ENCODE measurements at places on chromosomes 1 and 21.

GRCh38 chr21:15192243-15192642, 127.4 kb upstream of the NRIP1 start:
- DNase-seq, result no peak

- DNase-seq, result no peak
These were observed 59.2 kb downstream of the PBX1 start for GRCh38 chr1:164618202-164618564.

GRCh38 chr1:98157524-98158313, 236.9 kb upstream of the DPYD start:
- DNase-seq, result no peak

GRCh38 chr1:101216623-101217022, 20.2 kb upstream of the S1PR1 start:
- DNase-seq, result no peak

DNA sequence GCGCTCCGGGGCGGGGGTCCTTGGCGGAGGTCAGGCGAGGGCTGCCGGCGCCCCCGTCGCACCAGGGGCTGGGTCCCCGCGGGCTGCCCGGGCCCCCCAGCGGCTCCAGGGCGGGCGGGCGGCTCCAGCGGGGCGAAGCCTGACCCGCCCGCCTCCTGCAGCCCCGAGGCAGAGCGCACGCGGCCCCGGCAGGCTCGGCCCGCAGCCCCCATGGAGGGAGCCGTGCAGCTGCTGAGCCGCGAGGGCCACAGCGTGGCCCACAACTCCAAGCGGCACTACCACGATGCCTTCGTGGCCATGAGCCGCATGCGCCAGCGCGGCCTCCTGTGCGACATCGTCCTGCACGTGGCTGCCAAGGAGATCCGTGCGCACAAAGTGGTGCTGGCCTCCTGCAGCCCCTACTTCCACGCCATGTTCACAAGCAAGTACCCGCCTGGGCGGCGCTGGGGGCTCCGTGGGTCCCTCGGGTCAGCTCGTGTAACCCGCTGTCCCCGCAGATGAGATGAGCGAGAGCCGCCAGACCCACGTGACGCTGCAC, 817 bp downstream of the KLHL17 start:
- DNase-seq, result no peak

- DNase-seq, result no peak
These were observed 49.0 kb downstream of the LRRC53 start for GRCh38 chr1:74463333-74463988.

- no peak for DNase-seq
These were observed 104.5 kb upstream of the PDE4B start for GRCh38 chr1:65688215-65688566.

DNA sequence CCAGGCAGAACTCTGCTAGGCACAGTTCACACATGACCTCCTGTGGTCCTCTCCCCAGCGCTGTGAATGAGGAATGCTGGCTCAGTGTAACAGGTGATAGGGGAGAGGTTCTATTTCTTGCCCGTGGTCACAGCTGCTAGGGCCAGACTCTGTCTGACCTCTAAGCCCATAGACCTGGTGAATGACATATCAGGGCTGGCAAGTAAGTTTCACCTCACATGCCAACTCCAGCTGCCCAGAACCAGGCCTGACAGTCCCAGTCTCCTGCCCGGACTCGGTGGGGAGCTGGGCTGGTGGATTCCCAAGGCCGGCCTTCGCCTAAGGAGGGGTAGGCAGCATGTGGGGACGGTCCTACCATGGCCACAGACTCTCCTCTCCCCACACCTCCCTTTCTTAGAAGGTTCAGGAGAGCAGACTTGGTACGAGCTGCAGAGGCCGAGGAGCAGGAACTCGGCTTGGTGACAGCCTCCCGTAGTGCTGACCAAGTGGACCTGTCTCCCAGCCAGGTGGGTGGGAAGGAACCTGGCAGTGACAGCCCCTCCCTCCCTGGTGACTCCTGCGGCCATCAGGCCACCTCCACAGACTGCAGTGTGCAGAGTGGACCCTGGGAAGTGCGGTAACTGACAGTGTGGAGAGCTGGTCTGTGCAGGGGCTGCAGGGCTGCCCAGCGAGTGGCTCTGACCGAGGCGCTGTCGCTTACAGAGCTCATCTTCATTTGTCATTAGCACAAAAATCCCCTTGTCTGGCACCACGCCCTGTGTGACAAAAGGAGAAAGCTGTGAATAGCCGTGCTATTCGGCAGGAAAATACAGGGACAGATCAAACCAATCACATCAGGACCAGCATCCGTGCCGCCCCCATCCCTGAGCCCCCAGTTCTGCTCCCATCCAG, 74.6 kb downstream of the SCCPDH start:
- no peak for DNase-seq

GRCh38 chr1:33586795-33587194, 114.3 kb downstream of the ZSCAN20 start:
- no peak for DNase-seq

DNA sequence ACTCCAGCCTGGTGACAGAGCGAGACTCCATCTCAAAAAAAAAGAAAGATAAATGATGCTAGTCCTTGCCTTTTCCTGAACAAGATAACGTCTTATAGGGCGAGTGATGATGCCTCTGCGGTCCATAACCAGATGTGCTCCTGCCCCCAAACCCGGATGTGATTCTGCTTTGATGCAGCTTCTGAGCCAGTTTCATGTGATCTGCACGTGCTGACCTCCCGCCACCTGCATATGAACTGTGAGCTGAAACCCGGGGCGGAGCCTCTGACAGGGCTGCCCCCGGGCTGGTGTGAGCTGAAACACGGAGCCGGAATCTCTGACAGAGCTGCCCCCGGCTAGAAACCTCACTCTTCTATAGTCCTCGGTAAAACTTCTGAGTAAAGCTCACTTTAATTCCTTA, 1.3 kb downstream of the KRTAP12-4 start:
- no peak for DNase-seq

- no peak for DNase-seq
These were observed 152.9 kb downstream of the ZBTB18 start for GRCh38 chr1:244204004-244204403.

GRCh38 chr1:207401578-207401977, 52.5 kb upstream of the CR2 start:
- no peak for DNase-seq

DNA sequence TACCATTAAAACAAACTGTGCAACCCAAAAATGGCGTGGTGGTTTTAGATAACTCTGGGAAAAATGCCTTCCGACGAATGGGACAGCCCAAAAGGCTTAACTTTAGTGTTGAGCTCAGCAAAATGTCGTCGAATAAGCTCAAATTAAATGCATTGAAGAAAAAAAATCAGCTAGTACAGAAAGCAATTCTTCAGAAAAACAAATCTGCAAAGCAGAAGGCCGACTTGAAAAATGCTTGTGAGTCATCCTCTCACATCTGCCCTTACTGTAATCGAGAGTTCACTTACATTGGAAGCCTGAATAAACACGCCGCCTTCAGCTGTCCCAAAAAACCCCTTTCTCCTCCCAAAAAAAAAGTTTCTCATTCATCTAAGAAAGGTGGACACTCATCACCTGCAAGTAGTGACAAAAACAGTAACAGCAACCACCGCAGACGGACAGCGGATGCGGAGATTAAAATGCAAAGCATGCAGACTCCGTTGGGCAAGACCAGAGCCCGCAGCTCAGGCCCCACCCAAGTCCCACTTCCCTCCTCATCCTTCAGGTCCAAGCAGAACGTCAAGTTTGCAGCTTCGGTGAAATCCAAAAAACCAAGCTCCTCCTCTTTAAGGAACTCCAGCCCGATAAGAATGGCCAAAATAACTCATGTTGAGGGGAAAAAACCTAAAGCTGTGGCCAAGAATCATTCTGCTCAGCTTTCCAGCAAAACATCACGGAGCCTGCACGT, 82.1 kb downstream of the PRDM2 start:
- no peak for DNase-seq

GRCh38 chr1:7401814-7402547, 369.1 kb upstream of the VAMP3 start:
- no peak for DNase-seq

DNA sequence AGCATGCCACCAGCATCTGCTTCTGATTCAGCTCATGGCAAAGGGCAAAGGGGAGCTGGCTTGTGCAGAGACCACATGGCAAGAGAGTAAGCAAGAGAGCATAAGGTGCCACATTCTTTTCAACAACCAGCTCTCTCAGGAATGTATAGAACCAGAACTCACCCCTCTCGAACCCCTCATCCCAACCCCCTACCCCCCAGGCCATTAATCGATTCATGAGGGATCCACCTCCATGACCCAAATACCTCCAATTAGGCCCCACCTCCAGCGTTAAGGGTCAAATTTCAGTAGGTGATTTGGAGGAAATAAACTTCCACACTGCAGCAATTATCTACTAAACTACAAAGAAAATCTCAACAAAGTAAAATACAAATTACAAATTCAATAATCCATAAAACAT, 32.2 kb upstream of the LRRC7 start:
- DNase-seq, result no peak

DNA sequence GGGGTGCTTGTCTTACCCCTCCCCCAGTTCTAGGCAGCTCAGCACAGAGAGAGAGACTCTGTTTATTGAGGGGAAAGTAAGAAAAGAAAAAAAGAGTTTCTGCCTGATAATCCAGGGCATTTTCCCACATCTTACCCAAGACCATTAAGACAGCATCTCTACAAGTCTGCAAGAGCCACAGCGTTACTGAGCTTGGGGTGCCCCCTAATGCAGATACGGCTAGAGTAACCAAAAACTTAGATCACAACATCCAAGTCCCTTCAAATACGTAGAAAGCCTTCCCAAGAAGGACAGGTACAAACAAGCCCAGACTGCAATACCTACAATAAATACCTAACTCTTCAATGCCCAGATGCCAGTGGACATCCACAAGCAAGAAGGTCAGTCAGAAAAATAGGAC, 6.2 kb upstream of the TEX50 start:
- DNase-seq, result no peak

DNA sequence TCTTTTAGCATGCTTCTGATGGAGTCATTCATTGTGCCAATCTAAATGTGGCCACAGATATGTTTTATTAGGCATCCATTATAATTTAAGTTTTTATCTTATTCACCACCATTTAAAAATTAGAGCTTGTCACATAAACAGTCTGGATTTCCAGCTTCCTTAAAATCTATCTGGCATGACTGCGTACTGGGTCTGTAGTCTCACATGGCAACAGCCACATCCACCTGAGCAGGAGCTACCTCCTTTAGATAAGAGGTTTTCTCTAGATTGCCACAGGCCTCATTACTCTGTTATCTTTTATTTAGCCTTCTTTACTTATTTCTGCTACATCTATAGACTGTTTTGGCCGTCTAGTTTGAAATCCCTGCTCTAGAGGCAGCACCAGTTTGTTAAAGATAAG, 29.1 kb downstream of the B3GALT2 start:
- no peak for DNase-seq

GRCh38 chr1:178126261-178126660, 32.4 kb downstream of the RASAL2 start:
- no peak for DNase-seq

GRCh38 chr1:209527993-209528717, 55.4 kb upstream of the CAMK1G start:
- DNase-seq, result no peak

- no peak for DNase-seq
These were observed 112.9 kb upstream of the SOD1 start for GRCh38 chr21:31546443-31547170.

GRCh38 chr1:52002038-52002917, 11.8 kb upstream of the RAB3B start:
- DNase-seq, result no peak

DNA sequence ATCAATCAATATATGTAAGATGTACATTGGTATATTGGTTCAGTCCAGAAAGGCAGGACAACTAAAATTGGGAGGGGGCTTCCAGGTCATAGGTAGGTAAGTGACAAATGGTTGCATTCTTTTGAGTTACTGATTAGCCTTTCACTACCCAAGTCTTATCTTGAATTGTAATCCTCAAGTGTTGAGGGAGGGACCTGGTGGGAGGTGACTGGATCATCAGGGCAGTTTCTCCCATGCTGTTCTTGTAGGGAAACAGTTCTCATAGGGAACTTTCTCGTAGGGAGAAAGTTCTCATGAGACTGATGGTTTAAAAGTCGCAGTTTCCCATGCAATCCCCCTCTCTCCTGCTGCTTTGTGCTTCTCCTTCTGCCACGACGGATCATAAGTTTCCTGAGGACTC, 809.2 kb downstream of the KCNT2 start:
- no peak for DNase-seq

DNA sequence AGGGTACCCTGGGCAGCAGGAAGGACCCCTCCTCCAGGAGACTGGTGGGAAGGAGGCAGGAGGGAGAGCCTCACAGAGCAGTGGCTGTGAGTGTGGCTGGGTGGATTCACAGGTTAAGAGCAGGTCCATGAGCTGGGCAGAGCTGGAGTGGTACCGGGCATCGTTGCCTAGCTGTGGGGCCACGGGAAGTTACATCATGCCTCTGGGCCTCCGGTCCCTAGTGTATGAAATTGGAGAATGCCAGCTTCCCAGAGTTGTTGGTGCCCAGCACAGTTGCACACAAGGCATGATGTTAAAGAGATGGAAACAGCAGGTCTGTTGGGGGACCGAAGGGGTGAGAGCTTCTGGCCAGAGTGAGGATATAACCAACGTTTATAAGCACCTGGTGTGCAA, 18.5 kb downstream of the FOXO6 start:
- DNase-seq, result no peak

DNA sequence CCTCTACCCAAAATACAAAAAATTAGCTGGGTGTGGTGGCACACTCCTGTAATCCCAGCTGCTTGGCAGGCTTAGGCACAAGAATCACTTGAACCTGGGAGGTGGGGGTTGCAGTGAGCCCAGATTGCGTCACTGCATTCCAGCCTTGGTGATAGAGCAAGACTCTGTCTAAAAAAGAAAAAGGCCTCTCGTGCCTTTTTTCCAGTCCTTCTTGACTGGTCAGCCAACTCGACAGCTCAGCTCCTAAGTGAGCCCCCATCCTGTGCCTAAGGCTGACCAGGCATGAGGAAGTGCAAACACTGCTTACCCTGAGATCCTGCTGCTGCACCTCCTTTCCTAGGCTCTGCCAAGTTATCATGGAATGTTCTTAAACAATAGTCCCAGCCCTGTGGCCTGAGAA, 10.1 kb upstream of the PROK1 start:
- DNase-seq, result no peak

DNA sequence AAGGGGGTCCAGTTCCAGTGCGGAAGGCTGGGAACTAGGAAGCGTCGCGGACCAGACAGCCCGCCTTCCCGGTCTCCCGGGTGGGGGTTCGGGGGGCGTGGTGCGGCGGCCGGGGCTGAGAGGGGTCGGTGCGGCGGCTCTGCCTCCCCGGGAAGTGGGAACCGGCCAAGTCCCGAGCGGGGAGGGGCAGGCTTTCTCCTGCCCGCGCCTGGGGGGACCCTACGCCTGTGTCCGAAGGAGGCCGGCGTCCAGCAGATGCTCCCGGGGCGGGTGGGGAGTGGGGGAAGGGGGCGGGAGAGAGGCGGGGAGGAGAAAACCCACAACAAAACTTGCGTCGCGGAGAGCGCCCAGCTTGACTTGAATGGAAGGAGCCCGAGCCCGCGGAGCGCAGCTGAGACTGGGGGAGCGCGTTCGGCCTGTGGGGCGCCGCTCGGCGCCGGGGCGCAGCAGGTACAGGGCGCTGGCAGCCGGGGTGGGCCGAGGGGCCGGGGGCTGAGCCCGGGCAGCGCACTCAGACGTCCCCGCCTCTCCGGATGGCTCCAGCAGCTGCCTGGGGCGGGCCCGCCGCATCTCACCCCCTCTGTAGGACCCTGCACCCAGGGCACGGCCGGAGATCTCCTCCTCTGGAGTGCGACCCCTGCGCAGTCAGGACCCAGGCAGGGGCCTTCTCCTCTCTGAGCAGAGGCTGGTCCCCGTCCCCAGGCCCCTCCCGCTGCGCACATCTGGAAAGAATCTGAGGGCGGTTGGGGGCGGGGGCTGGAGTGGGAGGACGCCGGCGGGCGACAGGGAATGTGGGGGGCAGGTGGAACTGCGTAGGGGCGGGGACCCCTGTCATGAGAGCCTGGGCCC, at the start of gene PODN:
Gene PODN (plus strand): TSS at position 355 of the 849 bp plus-strand sequence. CDS start 7,643 bp downstream, outside the sequence.
- DNase-seq, result no peak

- no peak for DNase-seq
These were observed 153.2 kb downstream of the COQ8A start for GRCh38 chr1:227093309-227093708.

All from stimulated activated CD4-positive, alpha-beta T cell treated with anti-CD3 and anti-CD28 coated beads, Interleukin-12 subunit alpha, Interleukin-12 subunit beta, amount 100 ng/mL, for 24 hours (primary cell).